ENCODE measurements at places on chromosomes 11 and 22. TPM values are rescaled to one million over a fixed set of nuclear protein-coding genes. Genes with fewer than 3 reads are reported as not detected.

SUSD2 gene
- 277 TPM for total RNA-seq

BACE1 gene
- total RNA-seq: 32.5 TPM

HORMAD2 gene
- total RNA-seq: not detected

PATE2 gene
- total RNA-seq: not detected

DNA sequence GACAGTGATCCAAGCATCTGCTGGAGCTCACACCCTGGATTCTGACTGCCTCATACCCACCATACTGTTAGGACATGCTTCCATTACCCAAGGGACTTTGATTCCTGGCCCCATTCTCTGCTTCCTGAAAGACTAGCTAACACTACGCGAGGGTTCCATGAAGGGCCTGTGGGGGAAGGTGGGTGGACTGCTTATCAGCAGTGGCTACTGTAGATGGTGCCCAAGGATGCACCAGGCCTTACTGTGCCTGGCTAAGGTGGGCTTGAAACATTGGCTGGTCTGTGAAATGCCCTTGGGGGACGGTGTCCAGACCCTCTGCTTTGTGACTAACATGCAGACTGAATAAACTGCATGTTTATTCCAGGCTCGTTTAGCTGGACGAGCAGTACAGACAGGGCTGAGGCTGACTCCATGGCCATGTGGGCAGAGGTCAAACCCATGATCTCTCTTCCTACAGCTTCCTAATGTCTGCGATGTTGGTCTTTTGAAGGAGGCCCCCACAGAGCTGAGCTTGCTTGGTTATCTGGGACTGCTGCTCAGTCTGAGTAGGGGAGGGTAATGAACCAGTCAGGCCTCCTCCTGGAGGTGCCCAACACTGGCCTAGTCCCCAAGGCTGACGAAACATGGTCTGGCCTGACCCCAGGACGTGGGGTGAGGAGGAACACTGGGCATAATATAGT is 48.3 kb upstream of the PHOX2A start:
- no peaks in the 10 kb centered on the region for H3K4me1 ChIP-seq
- no peak for DNase-seq
- peaks cover 44% of the 10 kb centered on the region for H3K36me3 ChIP-seq
- no peak overlapping the region for H3K4me3 ChIP-seq

DNA sequence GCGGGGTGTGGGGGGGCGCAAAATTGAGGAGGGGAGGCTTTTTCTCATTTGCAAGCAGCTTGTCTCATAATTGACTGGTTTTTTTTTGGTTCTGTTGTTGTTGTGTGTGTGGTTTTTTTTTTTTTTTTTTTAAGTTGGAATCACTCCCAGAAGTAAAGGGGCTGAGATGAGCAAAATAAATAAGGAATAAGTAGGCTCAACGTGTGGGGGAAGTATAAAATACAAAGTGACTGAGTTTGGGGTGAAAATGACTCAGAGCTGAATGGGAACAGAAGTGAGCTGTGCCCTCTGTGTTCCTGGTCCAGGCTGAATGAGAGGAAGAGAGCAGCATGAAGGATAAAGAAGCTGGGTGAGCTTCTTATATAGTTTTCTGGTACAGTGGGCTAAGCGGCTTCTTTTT is 90.0 kb downstream of the GRIK4 start:
- H3K27me3 ChIP-seq: no peaks in the 10 kb centered on the region
- H3K27ac ChIP-seq: no peak overlapping the region
- no peak for DNase-seq
- H3K4me3 ChIP-seq: no peak overlapping the region
- H3K4me1 ChIP-seq: no peaks in the 10 kb centered on the region
- no peaks in the 10 kb centered on the region for H3K36me3 ChIP-seq

MYO7A gene
- total RNA-seq: 6.8 TPM

DAGLA gene
- total RNA-seq: 8.1 TPM

Data from upper lobe of left lung (tissue), 6 donors.